Stimulated activated naive B cell treated with anti-CD40 and anti-IgM and Interleukin-4, amounts not matched to agents 10 μg/mL and 1 μg/mL and 100 μg/mL, for 72 hours (primary cell): ENCODE measurements at places on chromosomes 5 and 9.

GRCh38 chr9:136309101-136309801, 5.4 kb upstream of the CCDC187 start:
- no peaks in the 10 kb centered on the region for H3K27me3 ChIP-seq
- peak; percentile 44 for DNase-seq
- no peak overlapping the region for H3K27ac ChIP-seq
- H3K4me1 ChIP-seq: no peaks in the 10 kb centered on the region

DNA sequence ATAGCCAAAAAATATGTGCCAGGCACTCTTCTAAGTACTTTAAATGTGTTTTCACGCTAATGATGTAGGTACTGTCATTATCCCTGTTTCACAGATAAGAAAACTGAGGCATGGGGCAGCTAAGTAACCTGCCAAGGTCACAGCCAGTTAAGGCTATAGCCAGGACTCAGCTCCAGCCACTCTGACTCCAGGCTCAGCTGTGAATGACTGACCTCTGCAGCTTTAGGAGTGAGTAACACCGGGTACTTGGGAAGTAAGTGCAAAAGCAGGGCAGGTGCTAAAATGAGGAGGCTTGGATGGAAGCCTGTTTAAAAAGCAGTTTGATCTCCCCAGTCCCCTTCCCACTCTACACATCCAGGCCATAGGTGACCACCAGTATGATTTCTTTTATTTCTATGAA, 10.6 kb upstream of the SHC3 start:
- H3K27me3 ChIP-seq: peaks cover 43% of the 10 kb centered on the region
- H3K4me3 ChIP-seq: no peak overlapping the region
- H3K27ac ChIP-seq: no peak overlapping the region
- H3K36me3 ChIP-seq: peaks cover 4% of the 10 kb centered on the region

DNA sequence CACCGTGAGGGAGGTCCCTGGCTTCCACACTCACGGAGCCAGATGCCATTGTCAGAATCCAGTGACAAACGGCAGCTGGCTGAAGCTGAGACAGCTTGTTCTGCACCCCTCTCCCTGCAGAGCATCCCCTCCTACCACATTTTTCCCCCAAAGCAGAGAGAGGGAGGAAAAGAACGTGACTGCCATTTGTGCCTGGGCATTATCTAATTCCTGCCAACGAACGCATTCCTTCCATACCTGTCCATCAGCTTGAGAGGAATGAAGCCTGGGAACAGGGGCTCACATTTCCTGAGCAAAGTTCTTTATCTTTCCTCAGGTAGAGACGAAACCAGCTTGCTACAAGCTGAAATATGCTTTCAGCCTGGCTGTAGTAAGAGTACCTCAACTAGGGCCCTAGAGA, 175.4 kb downstream of the SLIT3 start:
- H3K4me1 ChIP-seq: no peaks in the 10 kb centered on the region
- H3K4me3 ChIP-seq: no peak overlapping the region
- no peaks in the 10 kb centered on the region for H3K36me3 ChIP-seq
- DNase-seq: no peak
- no peak overlapping the region for H3K27ac ChIP-seq
- H3K27me3 ChIP-seq: no peaks in the 10 kb centered on the region

GRCh38 chr5:54311176-54311677, 854 bp upstream of the ARL15 start:
- DNase-seq: no peak
- peaks cover 5% of the 10 kb centered on the region for H3K36me3 ChIP-seq
- peak overlapping the region; percentile 94 for H3K4me3 ChIP-seq
- H3K4me1 ChIP-seq: peaks cover 15% of the 10 kb centered on the region

DNA sequence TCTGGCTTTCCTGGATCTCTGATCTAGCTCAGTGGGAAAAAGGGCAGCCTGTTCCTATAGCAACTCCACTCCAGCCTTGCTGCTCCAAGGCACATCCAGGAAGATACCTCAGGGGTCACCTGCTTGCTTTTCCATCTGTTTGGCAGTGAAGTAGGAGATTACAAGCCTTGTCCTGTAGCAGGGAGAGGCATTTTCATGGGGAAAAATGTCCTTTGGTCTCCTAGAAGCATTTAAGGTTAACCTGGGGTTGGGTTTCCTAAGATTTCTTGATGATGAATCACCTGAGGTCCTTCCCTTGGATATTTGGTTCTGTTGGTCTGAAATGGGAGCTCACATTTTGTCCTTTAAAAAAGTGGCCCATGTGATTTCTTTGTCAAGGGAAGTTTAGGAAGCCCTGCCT, 1.5 kb upstream of the TMEM174 start:
- no peak overlapping the region for H3K27ac ChIP-seq
- H3K36me3 ChIP-seq: no peaks in the 10 kb centered on the region
- peaks cover 11% of the 10 kb centered on the region for H3K4me1 ChIP-seq
- no peak for DNase-seq
- H3K27me3 ChIP-seq: peaks cover 59% of the 10 kb centered on the region

- H3K27ac ChIP-seq: no peak overlapping the region
- DNase-seq: no peak
- no peaks in the 10 kb centered on the region for H3K27me3 ChIP-seq
- no peak overlapping the region for H3K4me3 ChIP-seq
- H3K4me1 ChIP-seq: no peaks in the 10 kb centered on the region
Measured at GRCh38 chr9:104802110-104802509, 38.2 kb downstream of the NIPSNAP3B start.

- DNase-seq: no peak
- H3K4me1 ChIP-seq: no peaks in the 10 kb centered on the region
- H3K27ac ChIP-seq: no peak overlapping the region
- no peak overlapping the region for H3K4me3 ChIP-seq
- no peaks in the 10 kb centered on the region for H3K27me3 ChIP-seq
Measured at GRCh38 chr9:117097761-117098160, 317.1 kb downstream of the ASTN2 start.

DNA sequence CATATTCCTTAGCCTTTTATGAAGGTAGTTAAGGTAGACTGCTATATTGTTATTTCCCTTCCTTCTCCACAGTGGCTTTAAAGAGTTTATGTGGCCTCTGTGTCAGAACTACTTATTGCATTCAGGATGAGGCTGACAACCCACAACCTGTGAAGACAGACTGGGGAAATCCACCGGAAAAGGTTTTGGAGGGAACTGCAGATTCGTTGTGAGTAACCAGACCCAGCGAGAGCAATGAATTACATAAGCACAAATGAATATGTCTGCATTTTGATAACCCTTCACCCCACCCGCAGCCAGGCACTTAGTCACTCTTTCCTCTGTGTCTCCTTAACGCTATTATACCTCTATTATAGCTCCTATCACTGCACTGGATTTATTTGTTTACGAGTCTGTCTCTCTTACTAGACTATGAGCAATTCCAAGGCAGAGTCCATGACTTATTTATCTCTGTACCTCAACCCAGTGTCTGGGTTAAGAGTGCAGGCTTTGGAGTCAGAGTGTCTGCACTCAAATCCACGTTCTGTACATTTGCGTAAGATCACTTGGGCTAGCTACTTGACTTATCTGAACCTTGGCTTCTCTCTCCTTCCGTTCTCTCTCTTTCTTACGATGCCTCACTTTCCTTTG, 19.2 kb downstream of the KCTD16 start:
- peak; percentile 54 for DNase-seq
- H3K27me3 ChIP-seq: no peaks in the 10 kb centered on the region
- H3K4me1 ChIP-seq: peaks cover 26% of the 10 kb centered on the region
- peak overlapping the region; percentile 46 for H3K4me3 ChIP-seq
- H3K27ac ChIP-seq: peak overlapping the region; percentile 51

DNA sequence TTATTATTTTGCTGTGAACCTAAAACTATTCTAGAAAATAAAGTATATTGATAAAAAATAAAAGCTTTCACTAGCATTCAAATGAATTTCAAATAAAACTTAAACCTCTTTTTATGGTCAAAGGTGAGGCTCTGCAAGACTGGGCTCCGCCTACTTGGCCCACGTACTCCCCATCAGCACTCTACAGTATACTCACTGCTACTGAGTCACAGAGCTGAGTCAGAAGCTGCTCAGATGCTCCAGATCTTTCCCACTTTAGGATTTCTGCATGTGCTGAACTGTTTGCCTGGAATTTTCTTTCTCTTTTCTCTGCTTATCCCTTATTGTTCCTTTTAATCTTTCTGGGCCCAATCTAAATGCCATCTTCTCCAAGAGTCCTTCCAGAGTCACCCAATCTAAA, 331.9 kb upstream of the CCNG1 start:
- no peaks in the 10 kb centered on the region for H3K36me3 ChIP-seq
- no peak overlapping the region for H3K27ac ChIP-seq
- DNase-seq: no peak
- no peaks in the 10 kb centered on the region for H3K4me1 ChIP-seq

DNA sequence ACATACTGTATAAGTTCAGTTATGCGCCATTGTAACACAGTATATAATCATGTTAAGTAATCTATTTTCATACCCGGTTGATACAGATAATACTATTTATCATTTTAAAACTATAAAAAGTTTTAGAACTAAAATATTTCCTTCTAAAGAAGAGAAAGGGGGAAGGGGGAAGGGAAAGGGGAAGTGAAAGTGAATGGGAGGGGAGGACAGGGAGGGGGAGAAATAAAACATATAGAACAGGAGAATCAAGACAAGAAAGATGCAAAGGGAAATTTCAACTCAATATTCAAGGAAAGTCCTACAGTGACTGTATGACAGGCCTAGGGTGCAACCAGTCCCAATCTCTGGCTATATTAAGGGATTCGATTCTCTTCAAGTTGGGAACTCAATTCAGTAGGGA, 1278.8 kb downstream of the MAT2B start:
- H3K4me3 ChIP-seq: no peak overlapping the region
- H3K27ac ChIP-seq: no peak overlapping the region
- DNase-seq: no peak
- H3K27me3 ChIP-seq: no peaks in the 10 kb centered on the region
- peaks cover 2% of the 10 kb centered on the region for H3K4me1 ChIP-seq

- H3K4me3 ChIP-seq: no peak overlapping the region
- peaks cover 43% of the 10 kb centered on the region for H3K36me3 ChIP-seq
- no peak for DNase-seq
- H3K27ac ChIP-seq: no peak overlapping the region
- H3K4me1 ChIP-seq: peaks cover 35% of the 10 kb centered on the region
- no peaks in the 10 kb centered on the region for H3K27me3 ChIP-seq
Measured at GRCh38 chr5:112914584-112914983, 7.4 kb downstream of the REEP5 start.
